ENCODE measurements at places on chromosomes 6 and 20. TPM values are rescaled to one million over a fixed set of nuclear protein-coding genes. Genes with fewer than 3 reads are reported as not detected.

DNA sequence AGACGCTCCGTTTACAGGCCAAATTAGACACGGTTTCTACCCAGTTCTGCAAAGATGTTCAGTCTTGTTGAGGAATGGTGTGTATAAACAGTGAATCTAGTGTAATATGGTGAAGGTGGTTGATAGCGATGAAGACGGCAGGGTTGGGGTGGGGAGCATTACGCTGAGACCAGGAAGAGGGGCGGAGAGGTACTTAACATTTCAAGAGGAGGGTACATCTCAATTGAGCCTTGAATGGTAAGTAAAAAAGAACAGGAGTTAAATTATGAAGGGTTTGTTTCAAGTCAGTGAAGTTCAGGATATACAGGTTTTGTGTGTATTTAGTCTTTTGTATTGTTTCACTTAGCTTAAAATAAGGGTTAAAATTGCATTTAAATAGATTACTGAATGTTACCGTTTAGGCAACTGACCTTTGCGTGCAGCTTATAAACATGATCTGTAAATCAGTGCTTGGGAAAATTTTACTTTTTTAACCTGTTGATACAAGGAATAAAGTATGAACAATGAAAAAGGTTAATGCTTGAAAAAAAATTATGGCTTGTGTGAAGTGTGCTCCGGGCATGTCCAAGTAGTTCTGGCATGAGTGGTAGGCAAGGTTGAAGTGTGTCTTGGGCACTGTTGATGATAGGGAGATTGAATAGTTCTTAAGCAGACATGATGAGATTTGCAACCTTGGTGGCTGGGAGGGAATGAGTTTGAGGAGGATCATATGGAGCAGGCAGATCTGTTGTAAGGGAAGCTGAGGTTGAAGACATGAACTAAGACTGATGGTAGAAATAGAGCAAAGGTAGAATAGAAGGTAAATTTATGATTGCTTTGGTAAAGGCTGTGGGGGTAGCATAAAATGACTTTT, 842 bp downstream of the POLR1C start:
- no peak for DNase-seq

GRCh38 chr20:1941226-1941625, 46.0 kb downstream of the SIRPA start:
- peak; percentile 37 for DNase-seq

GRCh38 chr20:54276577-54277169, 68.8 kb downstream of the PFDN4 start:
- DNase-seq = no peak

GRCh38 chr6:3208098-3208774, 19.2 kb downstream of the TUBB2B start:
- peak; percentile 61 for DNase-seq

DNA sequence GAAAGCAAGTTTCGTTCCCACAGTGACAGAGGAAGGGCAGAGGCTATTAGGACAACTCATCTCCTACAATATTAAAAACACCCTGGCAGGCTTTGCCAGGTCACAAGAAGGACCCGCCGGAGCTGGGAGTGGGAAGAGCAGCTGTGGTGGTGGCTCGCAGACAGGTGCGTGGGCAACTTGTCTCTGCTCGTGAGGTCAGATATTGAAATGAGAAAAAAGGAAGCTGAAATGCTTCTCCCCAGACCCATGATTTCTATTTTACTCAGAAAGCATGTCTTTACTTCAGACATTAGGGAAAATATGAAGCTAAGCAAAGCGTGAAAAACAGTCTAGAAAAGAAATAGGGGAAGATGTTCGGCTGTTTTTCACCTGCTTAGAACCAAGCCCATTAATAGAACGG, 166.3 kb upstream of the EEF1E1 start:
- no peak for DNase-seq

KIFC1 gene
- total RNA-seq = 0.31 TPM

All from left cardiac atrium (tissue), 4 donors.